Stimulated activated CD4-positive, alpha-beta T cell treated with anti-CD3 and anti-CD28 coated beads, TNF-alpha, amount 100 ng/mL, for 24 hours (primary cell): ENCODE measurements at places on chromosomes 7 and 10.

DNA sequence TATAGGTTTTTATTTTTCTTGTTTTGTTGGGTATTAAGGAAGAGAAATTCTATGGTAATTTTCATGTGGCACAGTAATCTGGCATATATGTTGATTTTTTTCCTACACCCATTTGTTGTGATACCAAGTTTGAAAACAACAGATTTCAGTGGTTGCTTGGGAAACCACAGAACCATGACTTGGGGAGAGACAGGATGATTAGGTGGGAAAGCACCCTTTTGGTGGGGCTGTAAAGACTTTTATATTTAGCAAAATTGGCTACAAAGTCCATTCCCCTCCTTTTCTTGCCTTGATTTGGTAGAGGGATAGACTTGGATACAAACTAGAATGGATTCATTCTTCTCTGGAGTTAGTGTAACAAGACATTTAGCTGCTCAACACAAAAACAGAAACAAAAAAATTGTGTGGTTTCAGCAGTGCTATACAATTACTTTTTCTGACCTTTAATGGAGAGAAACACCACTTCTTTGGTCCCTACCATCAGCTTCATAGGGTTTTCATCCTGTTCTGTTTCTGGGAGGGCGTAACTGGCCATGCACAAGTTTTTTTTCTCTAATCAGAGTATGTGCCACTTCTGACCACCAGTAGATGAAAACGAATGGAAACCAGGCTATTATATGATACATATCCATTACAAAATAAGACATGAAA, 52.7 kb downstream of the FIGNL1 start:
- DNase-seq, result peak; percentile 37

DNA sequence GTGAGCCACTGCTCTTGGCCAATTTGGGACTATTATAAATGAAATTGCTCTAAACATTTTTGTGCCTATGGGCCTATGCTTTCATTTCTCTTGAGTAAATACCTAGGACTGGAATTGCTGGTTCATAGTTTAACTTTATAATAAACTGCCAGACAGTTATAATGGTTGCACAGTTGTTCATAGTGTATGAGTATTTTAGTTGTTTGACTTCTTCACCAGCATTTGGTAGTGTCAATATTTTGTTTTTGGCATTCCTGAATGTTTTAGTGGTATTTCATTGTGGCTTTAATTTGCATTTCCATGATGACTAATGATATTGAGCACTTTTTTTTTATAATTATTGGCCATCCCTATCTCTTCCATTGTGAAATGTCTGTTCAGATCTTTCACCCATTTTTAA, 29.5 kb downstream of the PLEKHA8 start:
- DNase-seq, result no peak

- no peak for DNase-seq
These were observed 343.5 kb downstream of the LRMDA start for GRCh38 chr10:75774783-75775490.

- DNase-seq, result no peak
These were observed 266.6 kb upstream of the PHYHIPL start for GRCh38 chr10:58909881-58910280.

GRCh38 chr7:54546986-54547314, 4.8 kb downstream of the VSTM2A start:
- DNase-seq, result no peak

DNA sequence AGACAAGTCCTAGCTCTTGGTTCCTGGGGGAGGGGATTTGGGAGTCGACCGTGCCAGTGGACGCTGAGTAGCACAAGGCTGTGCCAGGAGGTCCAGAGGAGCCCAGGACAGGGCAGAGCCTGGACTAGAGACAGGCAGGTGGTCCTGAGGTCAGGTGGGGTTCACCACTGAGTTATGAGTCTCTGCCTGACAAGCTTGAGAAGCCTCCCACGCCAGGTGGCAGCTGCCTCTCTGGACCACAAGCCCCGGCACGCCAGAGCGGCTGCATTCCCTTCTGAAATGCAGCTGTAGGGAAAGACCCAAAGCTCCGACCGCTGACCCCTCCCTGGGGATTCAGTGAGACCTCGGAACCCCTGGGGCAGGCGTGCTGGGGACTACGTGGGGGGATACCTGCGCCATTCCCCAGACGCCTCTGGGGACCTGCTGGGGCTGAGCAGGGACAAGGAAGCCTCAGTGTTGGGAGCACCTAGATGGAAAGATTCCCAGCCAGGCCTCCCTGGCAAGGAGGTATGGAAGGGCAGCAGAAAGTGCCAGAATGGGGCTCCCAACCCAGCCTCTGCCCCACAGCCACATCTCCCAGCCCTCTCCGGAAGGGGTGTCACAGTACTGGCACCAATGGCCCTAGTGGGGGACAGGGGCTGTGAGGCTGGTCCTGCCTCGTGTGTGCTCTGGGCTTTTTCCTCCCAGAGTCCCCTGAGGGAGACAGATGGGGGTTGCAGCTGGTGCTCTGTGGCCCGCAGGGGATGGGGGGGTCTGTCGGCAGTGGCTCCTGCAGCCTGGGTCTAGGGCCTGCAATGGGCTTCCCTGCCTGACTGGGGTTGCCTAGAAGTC, 29.0 kb downstream of the PDGFA start:
- no peak for DNase-seq

DNA sequence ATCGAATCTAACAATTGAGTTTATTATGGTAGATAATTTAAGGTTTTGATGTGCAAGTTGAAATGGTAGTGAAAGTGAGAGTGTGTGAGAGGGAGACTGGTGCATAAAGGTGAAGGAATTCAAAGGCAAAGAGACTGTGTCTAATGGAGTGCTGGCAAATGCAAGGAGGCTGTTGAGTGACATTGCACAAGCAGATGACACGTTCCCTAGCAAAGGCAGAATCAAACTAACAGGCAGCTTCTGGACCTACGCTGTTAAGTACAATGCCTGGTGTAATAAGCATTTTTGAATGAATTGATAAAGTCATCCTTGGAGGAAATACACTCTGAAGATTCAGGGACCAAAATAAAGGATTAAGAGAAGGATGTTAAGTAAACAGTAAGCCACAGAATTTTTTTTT, 11.7 kb upstream of the GPR141 start:
- no peak for DNase-seq

DNA sequence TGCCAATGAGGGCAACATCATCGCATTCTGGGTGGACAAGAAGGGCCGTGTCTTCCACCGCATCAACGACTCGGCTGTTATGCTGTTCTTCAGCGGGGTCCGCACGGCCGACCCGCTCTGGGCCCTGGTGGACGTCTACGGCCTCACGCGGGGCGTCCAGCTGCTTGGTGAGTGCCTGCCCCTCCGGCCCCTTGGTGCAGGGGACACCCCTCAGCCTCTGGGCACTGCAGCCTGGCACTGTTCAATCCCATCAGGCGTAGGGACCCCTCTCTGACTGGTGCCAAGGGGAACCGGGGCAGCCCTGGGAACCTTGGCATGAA, 78.1 kb downstream of the NEURL1 start:
- no peak for DNase-seq

- no peak for DNase-seq
These were observed 168.7 kb upstream of the HABP2 start for GRCh38 chr10:113384181-113384580.

GRCh38 chr7:24138343-24138742, 145.6 kb upstream of the NPY start:
- no peak for DNase-seq

GRCh38 chr7:155316427-155317113, 18.9 kb downstream of the INSIG1 start:
- DNase-seq, result no peak

DNA sequence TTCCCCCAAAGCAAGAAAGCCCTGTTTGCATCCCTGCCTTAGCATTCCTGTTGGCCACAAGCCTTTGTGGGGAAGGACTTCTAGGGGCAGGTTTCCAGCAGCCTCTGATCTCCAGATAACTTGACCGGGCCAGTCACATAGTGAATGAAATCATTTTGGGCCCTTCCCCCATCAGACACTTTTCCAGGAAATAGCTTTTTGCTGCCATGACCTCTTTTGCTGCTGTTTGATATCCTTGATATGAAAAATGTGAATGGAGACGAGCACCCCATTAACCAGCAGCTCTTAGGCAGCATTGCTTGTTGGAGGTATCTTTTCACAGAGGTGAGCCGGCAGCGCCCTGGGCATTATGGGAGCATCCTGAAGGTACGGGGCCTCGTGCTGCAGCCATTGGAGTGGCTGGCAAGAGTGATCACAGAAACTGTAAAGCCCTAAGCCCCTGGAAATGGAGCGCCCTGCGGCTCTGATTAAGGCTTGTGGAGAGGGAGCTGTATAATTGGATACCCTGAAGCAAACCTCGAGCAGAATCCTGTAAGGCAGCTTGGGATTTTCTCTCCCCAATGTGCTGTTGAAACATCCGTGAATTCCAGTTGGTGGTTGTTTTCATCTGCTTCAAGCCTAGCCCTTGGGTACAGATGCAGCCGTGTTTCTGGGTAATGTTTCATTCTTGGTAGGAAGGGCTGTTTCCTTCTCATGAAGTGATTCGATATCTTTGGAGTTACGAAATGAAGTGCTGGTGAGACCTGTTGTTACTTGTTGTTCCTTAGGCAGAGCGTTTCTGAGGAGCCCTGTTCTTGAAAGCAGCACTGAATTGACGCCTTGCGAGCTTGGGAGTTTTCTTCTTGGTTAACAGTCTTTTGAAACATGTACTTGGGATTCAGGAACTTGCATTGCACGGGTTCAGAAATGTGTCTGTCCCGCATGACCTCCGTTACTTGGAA, 179.0 kb downstream of the PTEN start:
- no peak for DNase-seq

GRCh38 chr10:124340033-124340760, 78.5 kb downstream of the OAT start:
- DNase-seq, result no peak

DNA sequence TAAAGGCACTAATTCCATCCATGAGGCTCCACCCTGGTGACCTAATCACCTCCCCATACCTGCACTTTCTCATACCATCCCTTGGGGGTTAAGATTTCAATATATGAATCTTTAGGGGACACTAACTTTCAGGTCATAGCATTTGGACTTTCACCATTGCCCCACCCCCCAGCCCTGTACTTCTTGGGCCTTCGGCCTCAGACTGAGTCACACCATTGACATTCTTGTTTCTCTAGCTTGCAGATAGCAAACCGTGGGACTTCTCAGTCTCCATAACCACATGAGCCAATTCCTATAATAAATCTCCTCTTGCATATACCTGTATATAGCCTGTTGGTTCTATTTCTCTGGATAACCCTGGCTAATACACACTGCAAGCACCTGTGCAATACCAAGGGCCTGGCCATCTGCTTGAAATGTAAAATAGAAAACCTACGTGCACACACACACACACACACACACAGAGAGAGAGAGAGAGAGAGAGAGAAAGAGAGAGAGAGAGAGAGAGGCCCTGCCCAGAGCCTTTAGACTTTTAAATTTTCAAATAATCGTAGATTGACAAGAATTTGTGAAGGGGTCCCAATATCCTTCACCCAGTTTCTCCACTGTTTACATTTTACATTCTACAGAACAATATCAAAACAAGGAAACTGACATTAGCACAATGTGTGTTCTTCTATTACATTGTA, 25.3 kb downstream of the ANXA8 start:
- DNase-seq, result no peak

- no peak for DNase-seq
These were observed 261.4 kb upstream of the YAE1 start for GRCh38 chr7:39304668-39305405.

DNA sequence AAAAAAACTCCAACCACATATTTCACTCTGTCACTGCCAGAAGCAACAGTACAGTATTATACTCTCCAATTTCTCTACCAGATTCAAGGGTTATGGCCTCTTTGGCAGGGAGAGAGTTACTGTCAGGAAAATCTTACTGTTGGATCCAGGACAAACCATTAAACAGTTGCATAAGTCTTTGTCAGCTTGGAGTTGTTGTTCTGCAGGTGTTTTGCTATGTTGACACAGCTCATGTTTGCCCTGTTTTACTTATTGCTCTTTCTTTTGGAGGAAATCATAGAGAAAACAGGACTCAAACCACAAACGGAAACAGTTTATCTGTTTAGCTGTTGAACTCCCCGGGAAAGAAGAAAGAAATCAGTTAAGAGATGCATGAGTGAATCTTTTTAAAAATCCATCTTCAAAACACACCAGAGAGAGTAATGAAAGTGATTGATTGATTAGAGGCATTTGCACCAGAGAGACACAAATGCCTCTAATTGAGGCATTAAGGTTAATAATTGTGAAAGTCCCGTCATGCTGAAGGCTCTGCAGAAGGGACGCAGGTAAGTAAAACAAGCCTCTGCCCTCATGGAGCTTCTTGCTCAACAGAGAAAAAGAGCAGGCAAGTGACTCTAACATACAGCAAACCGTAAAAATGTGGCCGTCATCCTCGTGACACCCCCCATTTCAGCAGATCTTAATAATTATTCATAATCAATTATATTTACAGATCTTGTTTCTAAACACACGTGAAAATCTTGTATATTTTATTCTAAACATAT, 38.7 kb upstream of the ARHGAP21 start:
- no peak for DNase-seq

GRCh38 chr7:55641811-55642210, 69.5 kb upstream of the VOPP1 start:
- DNase-seq, result no peak

- DNase-seq, result no peak
These were observed 9.4 kb downstream of the HNRNPF start for GRCh38 chr10:43399320-43400310.

- DNase-seq, result no peak
These were observed 4.0 kb upstream of the TAS2R40 start for GRCh38 chr7:143217806-143218205.

- no peak for DNase-seq
These were observed 22.4 kb upstream of the MICU1 start for GRCh38 chr10:72648301-72648700.

DNA sequence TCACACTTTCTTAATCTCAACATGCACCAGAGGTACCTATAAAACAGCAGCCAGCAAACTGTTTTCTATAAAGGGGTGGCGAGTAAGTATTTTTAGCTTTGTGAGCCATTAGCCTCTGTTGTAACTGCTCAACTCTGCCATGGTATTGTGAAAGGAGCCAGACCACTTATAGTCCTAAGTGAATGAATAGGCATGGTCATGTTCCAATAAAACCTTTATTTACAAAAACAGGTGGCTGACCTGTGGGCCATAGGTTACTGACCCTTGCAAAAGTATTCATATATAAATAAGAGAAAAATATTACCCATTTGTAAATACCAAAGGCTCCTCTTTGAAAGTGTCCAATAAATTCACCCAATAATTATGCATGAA, 50.3 kb downstream of the ICA1 start:
- DNase-seq, result no peak

DNA sequence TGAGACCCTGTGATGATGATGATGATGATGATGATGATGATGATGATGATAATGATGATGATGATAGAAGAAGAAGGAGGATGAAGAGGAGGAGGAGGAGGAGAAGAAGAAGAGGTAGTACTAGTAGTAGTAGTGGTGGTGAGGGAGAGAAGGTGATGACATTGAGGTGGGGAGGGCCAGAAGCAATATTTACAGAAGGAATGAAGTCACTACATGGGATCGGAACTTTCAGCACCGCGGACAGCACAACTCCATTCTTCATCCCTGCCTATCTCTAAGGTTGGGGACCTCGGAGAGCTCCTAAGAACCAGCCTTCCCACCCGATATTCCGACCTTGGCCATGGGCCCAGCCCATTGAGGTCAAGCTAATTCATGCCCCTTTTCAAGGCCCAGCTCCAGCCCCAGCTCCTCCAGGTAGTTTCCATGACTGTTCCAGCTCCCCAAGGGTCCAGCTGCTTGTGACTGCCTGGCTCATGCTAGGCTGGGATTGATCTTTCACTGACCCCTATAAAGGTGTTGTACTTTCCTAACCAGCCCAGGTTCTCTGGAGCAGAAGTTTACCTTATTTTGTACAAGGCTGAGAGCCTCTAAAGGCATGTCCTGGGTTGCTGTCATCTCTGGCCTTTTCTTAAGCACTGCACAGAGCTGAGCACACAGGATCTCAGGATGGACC, 10.3 kb downstream of the CRHR2 start:
- DNase-seq, result no peak

- no peak for DNase-seq
These were observed 3.9 kb upstream of the PYROXD2 start for GRCh38 chr10:98418665-98419468.
